ENCODE measurements at places on chromosomes 1 and 21.

DNA sequence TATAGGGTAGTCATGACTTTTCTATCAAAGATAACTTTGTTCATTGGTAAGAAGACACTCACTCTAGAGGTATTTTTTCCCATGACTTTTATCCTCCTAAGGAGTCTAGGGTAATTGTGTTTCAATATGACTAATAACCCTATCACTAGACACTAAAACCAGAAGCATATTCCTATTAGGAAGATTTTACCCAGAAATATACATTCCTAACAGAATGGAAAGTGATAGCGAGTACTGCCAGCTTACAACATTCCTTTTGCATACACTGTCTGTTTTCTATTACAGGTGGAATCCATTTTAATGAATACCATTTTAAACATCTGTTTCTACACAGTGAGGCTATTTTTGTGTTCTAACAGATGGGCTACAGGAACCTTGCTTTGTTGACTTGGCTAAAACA is 31.4 kb upstream of the C1orf185 start:
- DNase-seq: no peak

- no peak for DNase-seq
Measured at GRCh38 chr1:176382163-176382562, 80.8 kb upstream of the PAPPA2 start.

DNA sequence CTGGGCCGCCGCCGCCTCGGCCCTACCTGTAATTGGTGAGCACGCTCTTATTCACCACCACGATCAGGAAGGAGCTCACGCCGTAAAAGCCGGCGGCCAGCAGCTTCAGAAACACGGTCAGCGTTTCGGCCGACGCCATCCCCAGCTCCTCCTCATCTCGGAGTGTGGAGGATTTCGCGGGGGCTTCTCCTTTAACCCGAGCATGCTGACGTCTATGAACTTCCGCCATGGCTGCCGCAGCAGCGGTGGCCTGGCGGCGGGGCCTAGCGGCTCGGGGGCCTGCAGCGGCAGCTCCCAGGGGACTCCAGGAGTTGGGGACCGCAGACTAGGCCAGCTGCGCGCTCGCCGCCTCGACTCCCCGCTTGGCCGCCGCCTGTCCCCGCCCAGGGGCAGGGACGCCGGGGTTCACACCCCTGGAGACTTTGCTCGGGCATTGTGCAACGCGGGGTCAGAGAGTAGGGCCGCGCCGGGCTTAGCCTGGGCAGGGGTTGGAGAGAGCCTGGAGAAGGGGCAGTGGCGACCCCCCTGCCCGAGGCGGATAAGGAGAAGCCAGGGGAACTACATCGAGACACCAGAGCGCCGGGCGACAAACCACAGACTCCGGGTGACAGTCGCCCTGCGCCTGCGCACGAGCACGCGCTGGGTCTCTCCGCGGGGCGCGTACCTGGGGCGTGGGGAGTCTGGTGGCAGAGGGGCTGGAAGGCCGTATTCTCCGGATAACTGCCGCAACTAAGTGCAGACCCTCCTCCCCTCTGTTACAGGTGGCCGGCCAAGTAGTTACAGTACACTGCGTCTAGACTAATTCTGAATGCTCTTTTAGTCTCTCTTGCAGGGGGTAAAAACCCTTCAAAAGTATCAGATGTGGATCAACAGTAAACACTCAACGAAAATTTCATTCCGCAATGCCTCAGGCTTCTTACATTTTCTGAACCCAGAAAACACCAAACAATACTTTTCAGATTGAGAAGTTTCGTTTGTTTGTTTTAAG is at the start of gene SLC35D1:
Gene SLC35D1, minus strand, starts transcription at position 364 of the 988 bp plus-strand sequence. Its CDS starts 135 bp downstream, at position 229.
- DNase-seq: peak; percentile 59

- no peak for DNase-seq
Measured at GRCh38 chr1:38403667-38404066, 357.1 kb upstream of the POU3F1 start.

DNA sequence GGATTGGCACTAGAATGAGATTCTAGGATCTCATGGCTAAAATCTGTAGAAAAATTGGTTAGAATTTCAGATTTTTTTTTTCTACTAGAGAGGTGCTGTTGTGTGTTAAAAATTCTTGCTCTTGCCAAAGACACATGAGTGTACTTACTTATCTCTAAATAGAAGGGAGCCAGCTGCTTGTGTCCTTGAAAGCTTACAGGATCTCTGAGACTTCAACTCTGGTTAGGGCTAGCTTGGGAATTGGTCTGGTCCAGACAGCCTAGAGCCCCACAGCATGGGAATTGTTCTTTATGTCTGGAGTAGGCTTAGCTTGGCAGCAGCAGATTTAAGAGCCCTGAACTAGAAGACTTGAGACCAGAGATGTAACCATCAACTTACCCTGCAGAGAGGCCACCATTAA is 37.3 kb downstream of the MACO1 start:
- no peak for DNase-seq

- DNase-seq: no peak
Measured at GRCh38 chr1:181260994-181261393, 172.5 kb downstream of the IER5 start.

GRCh38 chr1:56564615-56565014 is 14.7 kb downstream of the PLPP3 start:
- DNase-seq: no peak

- no peak for DNase-seq
Measured at GRCh38 chr1:203751051-203751450, 13.9 kb upstream of the LAX1 start.

DNA sequence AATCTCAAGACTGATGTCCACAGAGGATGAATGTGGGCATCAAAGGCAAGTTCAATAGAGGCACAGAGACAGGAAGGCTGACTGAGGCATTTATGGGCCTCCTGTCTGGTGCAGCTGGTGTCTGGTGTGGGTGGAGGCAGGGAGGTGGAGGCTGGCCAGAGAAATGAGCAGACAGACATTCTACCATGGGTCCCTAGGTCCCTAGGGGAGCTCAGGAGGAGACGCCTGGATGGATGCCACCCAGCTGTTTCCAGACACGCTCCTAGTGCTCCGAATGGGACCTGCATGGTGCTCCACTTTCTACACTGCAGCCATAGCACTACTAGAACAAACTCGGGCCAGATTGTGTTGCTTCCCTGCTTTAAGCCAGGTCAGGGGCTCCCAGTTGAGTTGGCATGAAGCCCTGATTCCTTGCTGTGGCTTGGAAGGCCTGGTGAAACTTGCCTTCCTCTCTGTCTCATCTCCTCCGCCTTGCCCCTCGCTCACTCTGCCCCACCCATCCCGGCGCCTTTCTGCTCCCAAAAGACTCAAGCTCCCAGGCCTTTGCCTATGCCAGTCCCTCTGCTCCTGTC is 25.3 kb downstream of the PADI2 start:
- no peak for DNase-seq

DNA sequence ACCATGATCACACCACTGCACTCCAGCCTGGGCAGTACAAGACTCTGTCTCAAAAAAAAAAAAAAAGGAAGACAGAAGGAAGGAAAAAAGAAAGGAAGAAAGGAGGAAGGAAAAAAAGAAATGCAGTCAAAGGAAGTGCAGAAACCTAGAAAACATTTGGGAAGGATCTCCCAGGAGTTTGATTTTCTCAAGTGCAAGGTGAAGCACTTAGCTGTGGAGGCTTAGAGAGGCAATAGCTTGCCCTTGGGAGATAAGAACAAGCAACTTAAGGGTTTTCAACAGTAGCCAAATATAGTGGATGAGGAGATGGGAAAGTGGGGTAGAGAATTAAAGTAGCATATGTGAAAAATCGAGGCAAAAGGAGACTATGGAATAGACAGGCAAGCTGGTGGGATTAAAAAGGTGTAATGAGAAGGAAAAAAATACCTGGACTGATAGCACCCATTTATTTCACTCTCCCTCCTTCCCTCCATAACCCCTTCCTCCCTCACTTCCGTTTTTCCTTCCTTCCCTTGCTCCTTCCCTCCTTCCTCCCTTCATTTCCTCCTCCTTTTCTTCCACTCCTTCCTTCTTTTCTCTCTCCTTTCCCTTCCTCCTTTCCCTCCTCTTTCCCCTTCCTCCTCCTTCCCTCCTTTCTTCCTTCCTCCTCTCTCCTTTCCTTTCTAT is 6.8 kb upstream of the FAM89A start:
- no peak for DNase-seq

- DNase-seq: no peak
Measured at GRCh38 chr1:164560121-164560541, 1.1 kb downstream of the PBX1 start.

DNA sequence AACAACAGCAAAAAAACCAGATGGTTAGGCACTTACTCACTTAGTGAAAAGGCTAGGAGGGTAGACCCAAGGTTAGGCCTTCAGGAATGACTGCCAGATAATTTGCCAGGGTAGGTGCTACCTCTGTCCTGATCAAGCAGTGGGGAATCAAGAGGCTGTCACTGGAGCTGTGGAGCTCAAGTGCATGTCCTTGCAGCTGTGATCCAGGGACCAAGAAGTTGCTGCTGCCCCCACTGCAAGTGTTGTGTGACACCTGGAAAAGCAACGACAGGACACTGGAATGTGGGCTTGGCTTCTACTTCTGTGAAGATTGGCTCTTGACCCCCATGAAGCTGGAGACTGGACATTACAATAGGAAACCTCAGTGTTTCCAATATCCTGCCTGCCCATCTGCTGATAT is 72.1 kb downstream of the PEX14 start:
- DNase-seq: no peak

GRCh38 chr1:114080511-114081436 is 72.9 kb downstream of the SYT6 start:
- no peak for DNase-seq

DNA sequence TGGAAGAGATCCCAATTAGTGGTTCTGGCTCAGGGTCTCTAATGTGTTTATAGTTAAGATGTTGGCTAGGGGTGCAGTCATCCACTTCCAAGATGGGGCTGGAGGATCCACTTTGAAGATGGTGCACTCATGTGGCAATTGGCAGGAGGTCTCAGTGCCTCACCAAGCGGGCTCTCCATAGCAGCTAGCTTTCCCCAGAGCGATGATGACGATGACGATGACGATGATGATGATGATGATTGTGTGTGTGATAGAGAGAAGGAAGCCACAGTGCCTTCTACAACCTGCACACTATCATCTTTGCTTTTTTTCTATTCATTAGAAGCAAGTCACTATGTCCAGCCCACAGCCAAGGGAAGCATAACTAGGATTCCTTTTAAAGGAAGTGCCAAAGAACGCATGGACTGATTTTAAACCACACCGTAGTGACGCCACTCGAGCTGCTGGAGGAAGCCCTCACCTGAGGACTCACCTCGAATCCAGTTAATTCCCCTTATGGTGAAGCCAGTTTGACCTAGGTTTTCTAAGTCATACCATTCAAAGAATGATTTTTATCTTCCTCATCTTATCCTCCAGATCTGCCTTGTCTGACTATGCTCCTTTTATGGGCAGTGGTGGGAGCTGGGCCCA is 49.4 kb downstream of the SRRM1 start:
- no peak for DNase-seq

DNA sequence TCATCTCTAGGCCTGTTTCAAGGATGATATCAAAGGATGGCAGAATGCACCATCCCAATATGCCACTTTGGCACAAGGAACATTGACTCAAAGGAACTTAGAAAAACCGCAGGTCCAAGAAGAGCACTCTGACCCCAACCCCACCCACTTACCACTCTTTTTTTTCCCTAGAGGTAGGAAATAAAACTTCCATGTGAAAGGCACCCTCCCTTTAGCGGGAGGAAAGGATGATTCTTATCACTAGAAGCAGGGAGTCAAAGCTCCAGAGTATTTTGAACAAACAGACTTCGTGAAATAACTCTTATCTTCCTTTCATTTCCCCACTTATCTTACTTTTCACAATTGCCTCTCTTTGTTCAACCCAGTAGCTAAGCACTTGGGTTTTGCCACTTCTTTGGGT is 22.2 kb downstream of the PSMG1 start:
- no peak for DNase-seq

DNA sequence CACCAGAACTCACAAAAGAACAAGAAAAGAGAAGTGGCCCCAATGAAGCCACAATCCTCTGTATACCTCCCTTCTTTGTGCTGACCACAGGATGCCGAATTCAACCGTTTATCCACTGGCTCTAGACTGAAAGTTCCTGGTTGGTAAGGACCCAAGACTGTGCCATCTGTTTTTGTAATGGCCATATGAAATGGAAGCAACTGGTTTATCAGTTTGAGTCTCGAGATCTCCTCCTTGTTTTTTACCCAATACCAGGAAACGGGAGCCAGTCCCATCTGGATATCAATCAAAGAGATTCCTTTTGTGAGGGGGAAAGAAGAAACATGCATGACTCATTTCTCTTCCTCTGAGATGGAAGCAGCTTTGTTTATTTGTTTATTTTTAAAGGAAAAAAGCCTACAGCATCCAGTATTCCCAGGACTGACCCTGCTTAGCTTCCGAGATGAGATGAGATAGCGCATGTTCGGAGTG is 32.4 kb upstream of the ZNF124 start:
- DNase-seq: no peak

DNA sequence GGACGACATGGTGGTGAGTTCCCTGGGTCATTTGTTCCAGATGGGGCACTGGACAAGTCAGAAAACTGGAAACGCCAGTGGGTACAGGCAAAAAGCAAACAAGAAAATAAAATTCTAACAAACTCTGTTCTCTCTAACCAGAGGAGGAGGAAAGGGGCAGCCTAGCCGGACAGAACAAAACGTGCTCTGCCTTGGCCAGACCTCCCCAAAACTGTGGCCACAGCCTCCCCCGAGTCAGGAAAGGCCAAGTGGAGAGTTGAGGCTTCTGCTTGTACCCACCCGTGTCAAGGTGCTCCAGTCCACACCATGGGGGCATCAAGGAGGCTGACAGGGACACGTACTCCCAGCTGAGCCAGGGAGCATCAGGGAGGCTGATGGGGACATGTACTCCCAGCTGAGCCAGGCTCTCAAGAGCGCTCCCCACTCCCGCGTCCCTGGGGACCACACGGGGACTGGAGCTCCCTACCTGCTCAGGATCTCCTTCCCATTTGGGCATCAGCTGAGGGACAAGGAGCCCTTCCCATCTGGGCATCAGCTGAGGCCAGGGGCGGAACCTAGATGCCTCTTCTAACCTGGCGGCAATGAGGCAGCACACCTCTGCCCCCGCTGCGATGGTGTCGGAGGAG is 154.8 kb upstream of the COL6A1 start:
- no peak for DNase-seq

GRCh38 chr1:33366762-33367484 is 46.0 kb upstream of the A3GALT2 start:
- DNase-seq: no peak

- DNase-seq: no peak
Measured at GRCh38 chr1:74486036-74486435, 26.4 kb downstream of the LRRC53 start.

GRCh38 chr21:35428489-35428888 is 379.4 kb upstream of the RUNX1 start:
- DNase-seq: no peak

DNA sequence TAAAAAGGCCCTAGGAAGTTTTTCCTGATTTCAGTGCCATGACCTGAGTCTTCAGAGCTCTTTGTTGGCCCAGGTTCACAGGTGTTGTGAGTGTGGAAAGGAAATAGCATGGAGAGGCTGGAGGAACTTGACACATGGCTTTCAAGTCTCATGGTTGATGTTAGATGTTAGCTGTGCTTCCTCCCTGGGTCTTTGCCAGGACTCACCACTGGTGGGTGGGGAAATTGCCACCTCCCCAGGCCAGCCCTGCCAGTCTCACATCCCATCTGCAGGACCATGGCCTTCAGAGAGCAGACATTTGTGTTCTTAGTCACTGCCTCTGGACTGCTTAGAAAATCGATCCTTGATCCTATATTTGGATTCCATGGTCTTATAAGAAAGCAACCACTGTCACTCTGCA is 383.2 kb downstream of the DISC1 start:
- no peak for DNase-seq
